ENCODE measurements at places on chromosomes 11 and 22.

- DNase-seq, result no peak
These were observed 35.4 kb downstream of the C22orf42 start for GRCh38 chr22:32123657-32124056.

- no peak for DNase-seq
These were observed 48.5 kb downstream of the SVIP start for GRCh38 chr11:22780952-22781593.

- no peak for DNase-seq
These were observed 2.0 kb upstream of the KCNJ1 start for GRCh38 chr11:128868841-128869671.

DNA sequence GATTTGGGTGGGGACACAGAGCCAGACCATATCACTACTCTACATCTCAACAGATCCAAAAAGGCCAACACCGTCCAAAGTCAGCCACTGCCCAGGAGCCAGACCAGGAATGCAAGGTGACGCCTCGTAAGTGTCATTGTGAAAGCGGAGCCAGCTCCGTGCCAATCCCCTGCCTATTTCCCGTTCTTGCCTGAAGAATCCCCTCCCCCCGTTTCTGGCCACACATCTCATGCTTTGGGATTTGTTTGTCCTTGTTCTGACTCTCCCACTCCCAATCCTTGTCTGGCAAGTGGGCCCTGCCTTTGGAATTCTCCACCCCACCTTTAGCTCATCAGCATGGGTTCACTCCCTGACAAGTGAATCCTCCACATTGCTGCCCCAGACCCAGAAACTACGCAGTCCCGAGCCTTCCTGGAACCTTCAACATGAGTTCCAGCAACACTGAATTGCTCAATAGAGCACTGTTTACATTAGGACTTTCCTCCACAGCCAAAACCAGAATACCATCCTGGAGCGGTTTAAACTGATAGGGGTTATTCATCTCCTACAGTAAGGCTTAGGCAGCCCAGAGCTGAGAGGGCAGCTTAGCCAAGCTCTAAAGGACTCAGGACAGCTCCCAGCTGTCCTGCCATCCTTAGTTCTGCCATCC lies 6.0 kb upstream of the SLC35C1 start:
- DNase-seq, result no peak

DNA sequence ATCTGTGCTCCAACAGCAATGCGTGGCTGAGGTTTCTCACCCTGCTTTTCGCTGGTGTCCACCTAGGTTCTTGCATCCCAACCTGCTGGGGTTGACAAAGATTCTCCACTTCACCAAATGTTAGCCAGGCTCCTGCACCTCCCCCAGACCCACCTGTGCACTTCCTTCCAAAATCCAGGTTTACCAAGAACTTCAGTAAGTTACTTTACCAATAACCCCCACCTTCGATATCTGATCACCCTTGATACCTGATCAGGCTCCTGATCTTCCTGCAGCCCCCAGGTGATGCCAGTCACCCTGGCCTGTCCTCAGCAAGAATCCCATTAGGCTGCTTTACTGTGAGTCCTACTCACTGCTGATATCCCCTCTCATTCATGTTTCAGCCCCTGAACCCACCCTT lies 1203.4 kb downstream of the TBC1D22A start:
- no peak for DNase-seq

DNA sequence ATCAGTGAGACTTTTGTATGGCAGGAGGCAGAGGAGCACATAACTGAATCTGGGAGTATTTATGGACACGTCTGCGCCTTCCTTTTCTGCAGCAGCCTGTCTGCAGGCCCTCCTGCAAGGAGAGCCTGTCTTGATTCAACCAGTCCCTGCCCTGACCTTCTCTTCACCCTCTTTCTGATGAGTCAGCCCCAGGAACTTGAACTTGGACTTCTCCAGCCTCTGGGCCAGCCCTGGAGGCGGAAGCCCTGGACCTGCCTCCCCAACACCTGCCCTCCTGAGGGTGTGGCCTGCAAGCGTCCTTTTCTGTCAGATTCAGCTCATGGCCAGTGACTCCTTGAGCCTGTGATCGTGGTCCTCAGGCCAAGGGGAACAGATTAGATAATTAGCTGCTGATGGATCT lies 20.0 kb downstream of the DAGLA start:
- no peak for DNase-seq

- DNase-seq, result no peak
These were observed 125.6 kb downstream of the APIP start for GRCh38 chr11:34790620-34791019.

- no peak for DNase-seq
These were observed 133.9 kb downstream of the FBXO7 start for GRCh38 chr22:32608494-32608893.

GRCh38 chr11:126350836-126351235 lies 4.7 kb upstream of the ST3GAL4 start:
- no peak for DNase-seq

DNA sequence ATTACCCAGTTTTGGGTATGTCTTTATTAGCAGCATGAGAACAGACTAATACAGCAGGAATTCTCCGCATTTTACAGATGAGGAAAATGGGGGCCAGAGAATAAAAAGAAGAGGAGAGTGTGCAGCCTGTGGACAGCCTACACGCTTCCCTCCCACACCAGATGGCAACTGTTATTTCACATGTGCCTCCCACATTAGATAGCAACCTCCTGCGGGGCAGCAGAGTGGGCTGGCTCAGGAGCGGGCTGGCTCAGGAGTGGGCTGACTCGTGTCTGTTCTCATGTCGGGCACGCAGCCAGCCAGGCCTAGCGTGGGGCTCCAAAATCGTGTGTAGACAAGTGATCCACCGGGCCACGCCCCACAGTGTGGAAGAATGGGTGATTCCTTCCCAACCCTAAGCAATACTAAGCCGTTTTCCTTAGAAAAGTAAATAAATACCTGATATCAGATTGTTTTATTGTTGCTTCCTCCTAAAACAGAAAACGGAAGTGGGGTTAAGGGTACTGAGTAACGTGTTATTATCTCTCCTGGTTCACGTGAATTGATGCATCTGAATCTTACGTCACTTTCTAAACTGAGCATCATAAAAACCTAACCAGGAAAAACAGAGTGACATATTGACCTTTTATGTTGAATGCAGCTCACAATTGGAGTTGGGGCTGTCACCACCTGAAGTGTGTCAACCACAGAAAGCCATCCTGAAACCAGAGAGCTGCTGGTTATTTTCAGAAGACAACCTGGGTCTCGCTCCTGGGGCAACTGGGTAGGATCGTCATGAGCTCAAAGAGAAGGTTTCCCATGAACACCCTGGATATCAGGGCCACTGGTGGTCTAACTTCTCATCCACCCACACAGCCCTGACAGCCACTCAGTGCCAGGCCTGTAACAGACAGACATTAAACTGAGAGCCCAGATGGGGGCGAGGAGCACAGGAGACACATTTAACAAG lies 3.3 kb downstream of the TTLL1 start:
- DNase-seq, result no peak

Measured in BJ (cell line).